ENCODE measurements at places on chromosomes 16 and 17.

GRCh38 chr16:22868593-22869224 lies 54.7 kb downstream of the HS3ST2 start:
- no peaks in the 10 kb centered on the region for H3K36me3 ChIP-seq
- DNase-seq: no peak
- H3K27ac ChIP-seq: no peak overlapping the region
- H3K4me1 ChIP-seq: no peaks in the 10 kb centered on the region
- H3K27me3 ChIP-seq: no peaks in the 10 kb centered on the region

- H3K36me3 ChIP-seq: peaks cover 18% of the 10 kb centered on the region
- H3K27ac ChIP-seq: no peak overlapping the region
- peak overlapping the region; percentile 74 for H3K4me3 ChIP-seq
- no peaks in the 10 kb centered on the region for H3K27me3 ChIP-seq
Observed at GRCh38 chr16:67966549-67967182, 1.8 kb downstream of the SLC12A4 start.

GRCh38 chr17:28018439-28019070 lies 23.9 kb upstream of the NLK start:
- H3K27ac ChIP-seq: no peak overlapping the region
- H3K4me1 ChIP-seq: no peaks in the 10 kb centered on the region
- no peak for DNase-seq
- no peak overlapping the region for H3K4me3 ChIP-seq
- no peaks in the 10 kb centered on the region for H3K27me3 ChIP-seq
- no peaks in the 10 kb centered on the region for H3K36me3 ChIP-seq

GRCh38 chr17:37405955-37406634 lies 541 bp downstream of the ACACA start:
- H3K27ac ChIP-seq: peak overlapping the region; percentile 91
- H3K27me3 ChIP-seq: no peaks in the 10 kb centered on the region
- H3K4me1 ChIP-seq: peaks cover 12% of the 10 kb centered on the region
- no peak for DNase-seq

Measured in stomach (tissue), 19 donors.